Stimulated activated effector memory CD8-positive, alpha-beta T cell treated with anti-CD3 and anti-CD28 coated beads, Interleukin-12 subunit alpha, Interleukin-12 subunit beta, amount 100 ng/mL, for 72 hours (primary cell): ENCODE measurements at places on chromosomes 5 and 9.

GRCh38 chr5:165620394-165620793, 2115.0 kb downstream of the MAT2B start:
- DNase-seq: no peak

GRCh38 chr5:151598984-151599383, 7.9 kb upstream of the FAT2 start:
- DNase-seq: no peak

GRCh38 chr9:136575626-136576268, 29.9 kb upstream of the NOTCH1 start:
- DNase-seq: no peak

DNA sequence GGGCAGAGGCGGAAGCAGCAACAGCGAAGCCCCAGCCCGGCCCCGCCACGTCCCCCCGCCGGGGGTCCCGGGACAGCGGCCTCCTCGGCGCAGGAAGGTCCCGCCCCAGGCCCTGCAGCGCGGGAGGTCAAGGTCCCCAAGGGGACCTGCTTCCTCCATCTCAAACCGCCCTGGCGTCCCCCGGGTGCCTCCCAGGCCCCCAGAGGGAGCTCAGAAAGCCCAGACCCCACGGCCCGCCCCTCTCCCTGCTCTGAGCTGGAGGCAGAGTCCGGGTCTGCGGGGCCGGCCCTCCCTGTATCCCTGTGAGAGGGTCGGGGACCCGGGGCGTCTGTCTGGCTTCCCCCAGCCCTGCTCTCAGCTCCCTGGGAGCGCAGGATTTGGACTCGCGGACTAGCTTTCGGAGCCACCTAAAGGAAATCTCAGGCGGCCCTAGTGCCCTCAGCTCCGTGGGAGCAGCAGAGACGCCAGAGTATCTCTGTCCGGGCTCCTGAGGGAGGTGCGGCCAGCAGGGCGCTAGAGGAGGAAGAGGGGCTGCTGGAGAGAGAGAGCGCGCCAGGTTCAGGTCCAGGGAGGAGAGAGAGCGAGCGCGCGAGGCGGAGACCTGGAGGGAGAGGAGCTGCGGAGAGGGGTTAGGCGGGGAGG, 30.7 kb downstream of the EXOC3 start:
- DNase-seq: peak; percentile 31

DNA sequence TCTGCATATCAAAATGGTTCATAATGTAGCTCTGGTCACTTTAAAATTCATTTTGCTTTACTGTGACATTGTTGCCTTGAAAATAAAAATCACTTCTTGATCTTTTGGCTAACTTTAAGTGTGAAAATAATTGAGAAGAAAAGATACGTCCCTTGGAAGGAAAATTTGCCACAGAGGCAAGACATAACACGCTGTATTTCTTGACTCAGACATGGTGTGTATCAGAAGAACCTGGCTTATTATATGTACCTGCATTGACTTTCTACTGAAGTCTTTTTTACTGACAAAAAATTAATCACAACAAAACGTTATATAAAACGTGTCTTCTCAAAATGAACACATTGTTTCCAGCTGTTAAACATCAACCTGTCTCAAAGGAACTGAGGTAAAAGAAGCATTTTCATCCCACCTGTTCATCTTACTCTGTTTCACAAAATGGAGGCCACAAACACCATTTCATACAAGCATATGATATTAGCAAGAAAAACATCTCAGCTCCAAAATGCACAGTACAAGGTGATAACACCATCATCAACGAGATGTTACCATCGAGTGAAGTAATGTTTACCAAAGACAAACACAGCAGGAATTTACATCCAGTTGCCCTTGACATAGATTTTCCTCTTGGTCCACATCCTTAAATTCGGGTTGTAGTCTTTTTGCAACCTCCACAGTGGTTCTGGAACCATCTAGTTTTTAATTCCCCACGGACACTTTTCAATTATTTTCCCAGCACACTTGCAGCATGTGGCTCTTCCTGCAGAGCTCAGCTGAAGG, 179.9 kb downstream of the GLIS3 start:
- DNase-seq: no peak

- DNase-seq: no peak
These were observed 1275.4 kb upstream of the C9orf72 start for GRCh38 chr9:28848671-28849070.

DNA sequence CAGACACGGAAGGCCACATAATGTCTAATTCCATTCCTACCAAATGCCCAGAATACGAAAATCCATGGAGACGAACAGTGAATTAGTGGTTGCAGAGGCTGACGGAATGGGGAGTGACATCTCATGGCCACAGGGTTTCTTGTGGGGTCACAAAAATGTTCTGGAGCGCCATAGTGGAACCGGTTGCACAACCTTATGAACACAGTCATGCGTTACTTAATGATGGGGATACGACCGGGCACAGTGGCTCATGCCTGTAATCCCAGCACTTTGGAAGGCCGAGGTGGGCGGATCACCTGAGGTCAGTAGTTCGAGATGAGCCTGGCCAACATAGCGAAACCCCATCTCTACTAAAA, 26.0 kb upstream of the TTLL11 start:
- DNase-seq: no peak

- DNase-seq: no peak
These were observed 238.3 kb upstream of the MVB12B start for GRCh38 chr9:126088336-126088735.

GRCh38 chr9:135130207-135130976, 42.9 kb downstream of the OLFM1 start:
- no peak for DNase-seq
